Sigmoid colon (tissue), 7 donors: ENCODE measurements at places on chromosomes 4 and X. TPM values are rescaled to one million over a fixed set of nuclear protein-coding genes. Genes with fewer than 3 reads are reported as not detected.

Gene VCX3B
- not detected for polyA plus RNA-seq

Gene GDPD2
- polyA plus RNA-seq, result 3.0 TPM

Gene UBA1
- 72.7 TPM for polyA plus RNA-seq

Gene ZNF185
- 2.3 TPM for polyA plus RNA-seq

Gene MAP7D2
- 2.1 TPM for polyA plus RNA-seq

Gene ALG13
- polyA plus RNA-seq, result 24.2 TPM

Gene GPR34
- polyA plus RNA-seq, result 4.6 TPM

Gene CXCL1
- polyA plus RNA-seq, result 222 TPM
